Suppressor macrophage treated with lipopolysaccharide for 1 hour (primary cell): ENCODE measurements at places on chromosomes 13 and 19.

GRCh38 chr13:30004204-30004603 lies 153.8 kb upstream of the UBL3 start:
- DNase-seq = no peak

DNA sequence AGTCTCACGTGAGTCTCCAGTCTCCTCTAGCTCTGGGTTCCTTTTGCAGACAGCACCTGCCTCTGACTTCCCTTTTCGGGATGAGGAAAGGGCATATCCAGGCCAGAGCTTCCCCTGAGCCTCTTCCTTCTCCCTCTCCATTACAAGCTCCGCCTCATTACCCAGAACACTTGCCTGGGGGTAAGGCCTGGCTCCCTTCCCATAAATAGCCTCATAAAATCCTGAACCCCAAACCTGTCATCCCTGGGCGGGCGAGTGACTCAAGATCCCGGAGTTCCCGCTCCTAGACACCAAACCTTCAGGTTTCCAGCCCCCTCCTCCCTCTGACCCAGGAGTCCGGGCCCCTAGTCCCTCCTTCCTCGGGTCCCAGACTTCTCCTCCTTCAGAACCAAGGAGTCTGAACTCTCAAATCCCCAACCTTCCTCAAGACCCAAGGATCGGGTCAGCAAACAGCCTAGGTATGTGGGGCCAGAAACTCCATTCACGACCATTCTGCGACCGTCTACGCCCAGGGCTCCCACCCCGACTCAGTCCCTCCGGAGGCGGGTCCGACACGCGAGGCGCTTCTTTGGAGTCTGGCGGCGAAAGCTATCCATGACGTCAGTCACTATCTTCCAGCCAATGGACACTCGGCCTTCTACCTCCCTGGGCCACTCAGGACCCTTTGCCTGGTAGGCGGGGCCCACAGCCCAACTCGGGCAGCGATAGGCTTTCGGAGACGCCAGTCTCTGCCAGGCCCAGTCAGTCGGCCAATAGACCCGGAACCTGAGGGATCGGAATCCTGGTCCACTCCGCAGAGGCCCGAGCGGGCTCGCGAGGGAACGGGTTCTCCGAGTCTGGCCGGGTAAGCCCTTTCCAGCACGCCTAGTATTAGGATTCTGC lies 6.5 kb upstream of the CNFN start:
- DNase-seq = peak; percentile 97

GRCh38 chr13:33684874-33685273 lies 133.1 kb upstream of the RFC3 start:
- no peak for DNase-seq

- no peak for DNase-seq
Measured at GRCh38 chr13:38803531-38803930, 116.7 kb downstream of the FREM2 start.

GRCh38 chr13:58869566-58869965 lies 1238.0 kb downstream of the PCDH17 start:
- no peak for DNase-seq

GRCh38 chr13:32976056-32976805 lies 40.0 kb upstream of the KL start:
- no peak for DNase-seq

GRCh38 chr13:93744886-93745285 lies 518.3 kb downstream of the GPC6 start:
- DNase-seq = no peak

- no peak for DNase-seq
Measured at GRCh38 chr19:45716359-45717130, 14.2 kb downstream of the FBXO46 start.

DNA sequence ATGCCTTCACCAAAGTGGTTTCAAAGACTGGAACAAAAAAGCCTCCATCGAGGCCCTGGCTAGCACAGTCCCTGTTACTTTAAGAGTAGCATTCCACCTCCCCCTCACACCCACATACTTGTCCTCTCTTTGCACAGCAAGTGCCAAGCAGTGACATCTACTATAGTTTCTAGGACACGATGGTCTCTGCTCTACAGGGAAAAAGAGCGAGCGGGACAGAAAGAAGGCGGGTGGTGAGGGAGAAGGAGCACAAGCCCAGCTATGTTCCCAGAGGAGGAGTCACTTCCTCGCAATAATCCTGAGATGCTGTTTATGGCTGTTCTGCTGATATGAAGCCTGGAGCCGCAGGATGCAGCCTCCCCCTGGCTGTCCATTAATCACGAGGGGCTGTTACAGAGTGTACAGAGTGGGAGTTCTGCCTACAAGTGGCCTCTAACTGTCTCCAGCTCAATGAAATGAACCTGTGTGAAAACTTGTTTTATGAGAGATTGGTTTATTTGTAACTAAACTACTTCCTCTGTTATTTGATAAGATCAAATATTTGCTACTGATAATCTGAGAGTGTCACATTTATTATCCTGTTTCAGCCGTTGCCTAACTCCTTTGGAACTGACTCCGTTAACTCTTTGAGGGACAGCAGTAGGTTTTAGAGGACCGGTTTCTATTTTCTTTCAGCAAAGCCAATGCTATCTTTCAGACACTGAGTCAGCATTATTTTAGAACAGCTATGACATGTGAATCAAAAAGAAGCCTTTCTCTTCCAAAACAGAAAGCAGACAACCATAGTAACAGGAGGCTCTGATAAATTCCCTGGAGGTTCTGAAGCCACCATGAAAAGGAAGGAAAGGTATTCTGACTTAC lies 208.0 kb downstream of the SPRY2 start:
- peak; percentile 53 for DNase-seq

DNA sequence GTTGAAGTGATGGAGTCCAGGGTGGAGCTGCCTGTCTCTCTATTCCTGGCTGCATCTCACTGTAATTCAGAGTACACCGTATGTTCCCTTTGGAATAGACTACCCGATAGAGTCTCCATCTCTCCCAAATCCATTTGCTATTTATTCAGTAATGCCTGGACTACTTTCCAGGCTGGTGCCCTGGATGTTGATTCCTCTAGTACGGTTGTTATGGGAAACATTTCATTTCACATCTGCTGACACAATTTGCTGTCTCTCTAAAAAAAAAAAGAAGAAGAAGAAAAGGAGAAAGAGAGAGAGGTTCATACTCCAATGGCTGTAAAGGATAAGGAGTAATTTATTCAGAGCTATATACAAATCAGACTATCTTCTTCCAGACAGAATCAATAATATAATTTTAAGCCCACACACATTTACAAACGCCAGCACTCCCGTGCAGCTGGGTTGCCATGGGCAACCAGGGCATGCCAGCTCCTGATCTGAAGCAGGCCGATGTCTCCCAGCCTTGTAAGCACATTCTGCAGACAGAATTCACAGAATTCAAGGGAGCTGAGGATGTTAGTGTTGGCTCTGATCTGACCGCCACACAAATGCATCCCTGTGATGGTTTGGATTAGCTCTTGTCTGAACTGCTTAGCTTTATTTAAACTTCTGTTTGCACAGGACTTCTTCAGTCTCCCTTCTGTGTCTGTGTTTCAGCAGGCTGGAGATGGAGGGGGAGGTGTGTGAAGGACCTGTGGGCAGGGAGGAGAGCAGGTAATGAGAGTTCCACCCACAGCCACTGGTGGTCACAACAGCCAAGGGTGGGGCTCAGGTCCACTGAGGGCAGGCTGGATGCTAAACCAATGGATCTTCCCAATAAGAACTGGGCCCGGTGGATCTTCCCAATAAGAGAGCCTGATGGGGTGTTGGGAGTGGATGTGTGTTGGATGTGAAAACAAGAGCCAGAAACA lies 66.0 kb downstream of the TEX26 start:
- DNase-seq = no peak

GRCh38 chr19:6551607-6552450 lies 21.0 kb downstream of the TNFSF9 start:
- DNase-seq = peak; percentile 68

DNA sequence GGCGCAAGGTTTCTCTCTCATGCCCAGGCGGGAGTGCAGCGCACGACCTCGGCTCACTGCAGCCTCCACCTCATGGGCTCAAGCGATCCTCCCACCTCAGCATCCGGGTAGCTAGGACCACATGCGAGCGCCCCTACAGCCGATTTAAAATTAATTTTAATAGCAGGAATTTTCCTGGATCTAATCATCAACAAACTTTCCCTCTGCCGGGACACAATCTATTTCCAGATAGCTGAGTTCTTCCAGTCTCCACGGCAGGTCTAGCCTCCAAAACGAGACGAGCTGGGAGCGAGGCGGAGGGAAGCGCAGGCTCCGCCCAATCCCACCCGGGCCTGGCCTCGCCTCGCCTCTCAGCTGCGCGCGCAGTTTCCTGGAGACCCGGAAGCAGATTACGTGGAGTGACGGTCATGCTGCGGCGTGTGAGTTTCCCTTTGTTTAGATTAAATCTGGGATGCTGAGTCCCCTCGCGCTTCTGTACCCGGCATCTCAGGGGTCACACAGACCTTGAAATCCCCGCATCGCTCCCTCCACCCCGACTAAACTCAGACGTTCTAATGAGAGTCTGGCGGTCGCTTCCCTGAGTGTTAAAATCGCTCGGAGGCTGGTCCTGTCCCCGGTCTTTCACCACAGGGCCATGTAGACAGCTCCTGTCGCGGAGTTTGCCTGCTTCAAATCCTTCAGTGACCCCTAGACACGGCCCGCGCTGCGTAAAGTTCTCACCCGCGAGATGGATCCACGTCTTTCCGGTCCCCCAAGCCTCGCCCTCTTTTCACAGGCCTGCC lies at the start of gene ZNF880:
ZNF880 (plus strand) TSS at position 365 of the 782 bp plus-strand sequence; CDS start at position 408, 43 bp downstream.
- peak; percentile 97 for DNase-seq

GRCh38 chr13:43648733-43649132 lies 138.0 kb downstream of the ENOX1 start:
- DNase-seq = no peak

GRCh38 chr19:54077334-54077733 lies 3.8 kb downstream of the TARM1 start:
- peak; percentile 79 for DNase-seq

DNA sequence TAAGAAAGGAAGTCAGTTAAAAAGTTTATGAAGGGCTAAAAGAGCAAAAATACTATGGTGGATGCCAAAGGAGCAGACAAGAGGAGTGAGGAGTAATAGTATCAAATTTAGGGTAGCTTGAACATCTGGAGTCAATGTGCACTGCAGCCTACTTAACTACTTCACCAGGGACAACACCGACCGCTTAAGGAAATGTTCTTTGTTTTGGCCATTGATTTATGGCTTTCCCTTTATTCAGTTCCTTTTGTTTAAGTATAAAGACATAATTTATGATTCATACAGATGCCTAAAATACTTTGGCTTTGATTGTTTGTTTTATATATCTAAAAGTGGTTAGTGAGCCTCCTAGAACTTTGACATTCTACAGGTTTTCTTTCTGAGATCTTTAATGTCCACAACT lies 276.3 kb upstream of the PRR20A start:
- DNase-seq = no peak
